ENCODE measurements at places on chromosomes 12 and 14. TPM values are rescaled to one million over a fixed set of nuclear protein-coding genes. Genes with fewer than 3 reads are reported as not detected.

Gene MUCL1
- total RNA-seq: not detected

Gene SAMD15
- total RNA-seq: 1.3 TPM

Gene CLEC14A
- 2.6 TPM for total RNA-seq

Gene RPGRIP1
- 0.12 TPM for total RNA-seq

Gene TAS2R9
- total RNA-seq: not detected

Gene PDE3A
- total RNA-seq: 3.7 TPM

Gene TBX5
- 2.1 TPM for total RNA-seq

Gene RDH16
- total RNA-seq: not detected

Gene ISM2
- 0.12 TPM for total RNA-seq

Gene IL22
- total RNA-seq: not detected

Gene BBS10
- 8.3 TPM for total RNA-seq

Gene NANOG
- total RNA-seq: not detected

Gene HCAR2
- not detected for total RNA-seq

Gene TAS2R7
- not detected for total RNA-seq

Gene GUCY2C
- not detected for total RNA-seq
